Stimulated activated CD8-positive, alpha-beta memory T cell treated with anti-CD3 and anti-CD28 coated beads, Interleukin-15, amount 100 ng/mL, for 48 hours (primary cell): ENCODE measurements at places on chromosomes 12 and 14.

DNA sequence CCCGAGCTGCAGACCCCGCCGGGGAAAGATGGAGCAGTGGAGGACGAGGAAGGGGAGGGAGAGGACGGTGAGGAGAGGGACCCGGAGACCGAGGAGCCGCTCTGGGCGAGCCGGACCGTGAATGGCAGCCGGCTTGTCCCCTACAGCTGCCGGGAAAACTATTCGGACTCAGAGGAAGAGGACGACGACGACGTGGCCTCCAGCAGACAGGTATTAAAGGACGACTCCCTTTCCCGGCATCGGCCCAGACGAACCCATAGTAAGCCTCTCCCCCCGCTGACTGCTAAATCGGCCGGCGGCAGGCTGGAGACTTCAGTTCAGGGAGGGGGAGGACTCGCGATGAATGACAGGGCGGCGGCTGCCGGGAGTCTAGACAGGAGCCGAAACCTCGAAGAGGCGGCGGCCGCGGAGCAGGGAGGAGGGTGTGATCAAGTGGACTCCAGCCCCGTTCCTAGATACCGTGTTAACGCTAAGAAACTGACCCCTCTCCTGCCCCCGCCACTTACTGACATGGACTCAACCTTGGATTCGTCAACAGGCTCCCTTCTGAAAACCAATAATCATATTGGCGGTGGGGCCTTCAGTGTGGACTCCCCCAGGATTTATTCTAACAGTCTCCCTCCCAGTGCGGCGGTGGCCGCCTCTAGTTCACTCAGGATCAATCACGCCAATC is 962 bp downstream of the LEMD3 start:
- peak; percentile 46 for DNase-seq

- no peak for DNase-seq
These were observed 439.9 kb upstream of the RGS6 start for GRCh38 chr14:71492346-71492745.

GRCh38 chr14:24881116-24881893 is 168.6 kb downstream of the STXBP6 start:
- DNase-seq = no peak

GRCh38 chr12:64699504-64700115 is 59.6 kb downstream of the GNS start:
- DNase-seq = no peak

DNA sequence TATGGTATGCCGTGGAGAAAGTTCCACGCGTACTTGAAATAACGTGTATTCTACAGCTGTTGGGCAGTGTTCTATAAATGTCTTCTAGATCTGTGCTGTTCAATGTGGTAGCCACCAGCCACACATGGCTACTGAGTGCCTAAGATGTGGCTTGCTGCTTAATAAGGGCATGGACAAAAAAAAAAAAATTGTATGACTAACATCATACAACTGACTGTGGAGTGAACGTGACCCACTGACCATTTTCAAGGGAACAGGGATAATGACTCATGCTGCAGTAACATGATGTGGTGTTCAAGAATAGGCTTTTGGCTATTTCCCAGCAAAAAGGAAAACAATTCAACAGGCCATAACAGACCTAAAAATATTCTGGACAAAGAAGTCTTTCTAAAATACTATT is 13.0 kb downstream of the ATG14 start:
- no peak for DNase-seq

- peak; percentile 46 for DNase-seq
These were observed 115.2 kb upstream of the PELI2 start for GRCh38 chr14:56002876-56003625.

GRCh38 chr12:27340971-27341370 is 8.3 kb downstream of the BMAL2 start:
- no peak for DNase-seq

DNA sequence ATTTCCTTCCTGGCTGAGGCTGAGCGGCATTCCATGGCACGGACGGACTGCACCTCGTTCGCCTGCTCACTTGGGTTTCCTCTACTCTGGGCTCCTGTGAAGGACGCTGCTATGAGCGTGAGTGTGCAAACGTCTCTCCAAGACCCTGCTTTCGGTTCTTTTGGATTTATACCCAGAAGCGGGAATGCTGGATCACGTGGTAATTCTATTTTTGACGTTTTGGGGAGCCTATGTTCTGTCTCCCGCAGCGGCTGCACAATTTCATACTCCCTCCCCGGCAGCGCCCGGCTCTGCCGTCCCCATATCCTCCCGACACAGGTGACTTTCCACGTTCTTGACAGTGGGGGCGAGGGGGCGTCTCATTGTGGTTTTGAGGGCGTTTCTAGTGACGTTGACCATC is 20.6 kb downstream of the MMP17 start:
- DNase-seq = no peak

- DNase-seq = no peak
These were observed 363.2 kb downstream of the GALC start for GRCh38 chr14:87629788-87630187.

DNA sequence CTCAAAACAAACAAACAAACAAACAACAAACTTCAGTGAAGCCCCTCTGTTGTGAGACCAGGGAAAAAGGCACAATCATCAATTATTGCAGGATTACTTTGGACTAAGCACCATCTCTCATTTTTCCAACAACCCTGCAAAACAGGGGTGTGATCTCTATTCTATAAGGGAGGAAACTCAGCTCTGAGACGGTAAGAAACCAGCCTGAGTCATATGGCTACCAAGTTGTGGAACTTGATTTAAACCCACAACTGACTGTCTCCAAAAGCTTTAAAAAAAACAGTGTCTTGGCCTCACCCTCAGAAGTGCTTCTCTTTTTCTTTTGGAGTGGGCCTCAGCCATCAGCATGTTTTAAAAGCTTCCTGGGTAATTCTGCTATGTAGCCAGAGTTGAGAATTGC is 49.8 kb downstream of the RIN3 start:
- no peak for DNase-seq

DNA sequence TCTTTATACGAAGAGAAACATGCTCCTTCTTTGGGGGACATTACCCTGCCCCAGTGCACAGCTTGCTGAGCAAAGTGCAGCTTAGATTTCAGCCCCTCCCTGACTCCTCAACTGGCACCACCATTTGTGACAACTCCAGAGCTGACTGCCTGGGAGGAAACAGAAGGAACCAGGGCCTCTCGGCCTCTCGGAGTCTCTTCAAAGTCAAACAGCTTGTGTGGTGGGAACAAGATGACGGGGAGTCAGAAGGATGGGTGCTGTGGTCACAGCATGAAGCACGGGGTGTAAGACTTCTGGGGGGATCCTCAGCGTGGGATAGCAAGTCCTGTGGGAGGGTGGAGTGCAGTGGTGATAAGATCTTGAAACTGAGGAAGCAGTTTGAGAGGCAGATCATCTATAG is 123.5 kb upstream of the BCL2L14 start:
- DNase-seq = no peak

- no peak for DNase-seq
These were observed 269.2 kb upstream of the DAAM1 start for GRCh38 chr14:58919217-58919616.

DNA sequence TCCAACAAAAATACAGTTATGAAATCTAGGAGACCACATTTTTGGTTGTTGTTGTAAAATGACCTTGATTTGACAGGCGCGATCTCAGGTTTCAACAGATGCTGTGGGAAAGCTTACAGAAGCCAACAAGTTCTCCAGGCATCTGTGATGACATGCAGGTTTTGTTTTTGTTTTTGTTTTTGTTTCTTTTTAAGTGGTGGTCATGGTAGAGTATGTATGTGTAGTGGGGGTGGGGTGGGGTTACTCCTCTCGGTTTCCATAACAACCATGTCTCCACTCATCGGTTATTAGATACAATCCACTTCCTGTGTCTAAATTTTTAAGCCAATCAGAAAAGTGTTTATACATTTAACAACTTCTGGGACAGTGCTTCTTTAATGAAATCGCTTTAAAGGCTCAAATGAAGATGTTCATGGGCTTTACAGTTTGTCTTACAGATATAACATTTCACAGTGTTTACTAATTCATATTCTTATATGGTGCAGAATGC is 199.9 kb upstream of the FOXN3 start:
- no peak for DNase-seq

DNA sequence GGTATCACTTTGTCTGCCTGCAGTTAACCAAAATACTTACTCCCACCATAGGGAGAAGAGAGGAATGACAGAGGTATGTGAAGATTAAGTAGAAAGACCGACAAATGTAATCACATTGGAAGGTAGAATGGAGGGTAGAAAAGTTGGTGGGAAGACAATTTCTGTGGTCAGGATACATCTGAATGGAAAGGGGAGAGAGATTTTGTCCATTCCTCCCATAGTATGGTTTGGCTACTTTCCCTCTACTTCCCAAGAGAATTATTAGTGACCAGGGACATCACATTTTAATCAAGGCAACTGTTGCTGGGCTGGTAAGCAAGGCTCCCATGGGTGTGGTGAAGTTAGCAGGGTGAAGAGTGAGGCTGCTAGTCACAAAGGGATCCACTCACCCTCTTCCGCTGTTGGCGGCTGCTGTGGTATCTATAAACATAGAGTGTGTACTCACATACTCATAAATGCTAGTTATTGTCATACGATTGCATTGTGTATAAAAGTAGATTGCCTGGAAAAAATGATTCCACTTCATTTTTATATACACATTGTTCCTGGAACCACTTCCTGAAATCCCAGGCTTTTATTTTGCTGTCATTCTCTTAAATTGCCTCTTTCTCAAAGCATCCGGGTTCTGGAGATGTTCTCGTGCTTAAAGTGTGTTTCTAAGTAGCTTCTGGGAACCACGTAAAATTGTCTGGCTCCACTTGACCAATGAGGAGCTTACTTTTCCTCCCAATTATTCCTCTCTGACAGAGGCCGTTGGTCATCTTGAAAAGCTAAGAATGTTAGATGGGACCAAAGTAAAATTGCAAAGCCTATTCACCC is 413.1 kb downstream of the ZFP36L1 start:
- DNase-seq = no peak

GRCh38 chr12:31923063-31923412 is 36.2 kb upstream of the RESF1 start:
- DNase-seq = no peak

GRCh38 chr12:118853634-118854033 is 127.7 kb upstream of the SRRM4 start:
- DNase-seq = no peak

- no peak for DNase-seq
These were observed 27.0 kb downstream of the SLCO1C1 start for GRCh38 chr12:20722142-20722541.

DNA sequence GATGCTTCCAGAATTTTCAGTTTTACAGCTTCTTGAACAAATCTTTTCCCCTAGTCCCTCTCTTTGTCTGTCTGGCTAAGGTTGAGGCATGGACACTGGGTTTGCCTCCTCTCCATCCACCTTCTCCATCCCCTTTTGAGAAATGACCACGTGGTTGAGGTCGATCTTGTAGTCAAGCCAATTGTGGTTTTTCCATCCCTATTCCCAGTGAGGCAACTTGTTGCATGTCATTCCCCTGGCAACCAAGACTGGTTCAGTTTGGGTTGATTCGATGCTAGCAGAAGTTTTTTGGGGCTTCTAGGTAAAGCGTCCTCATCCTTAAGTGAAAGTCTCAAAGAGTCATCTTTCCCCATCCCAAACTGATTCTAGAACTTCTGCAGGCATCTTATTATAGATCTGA is 300.8 kb downstream of the APAF1 start:
- no peak for DNase-seq

- DNase-seq = peak; percentile 81
These were observed at the start of gene FOXN3 for GRCh38 chr14:89417091-89417464. TSS of gene FOXN3 (minus strand) at chr14:89417233. CDS start at chr14:89412476, 4,757 bp downstream.

GRCh38 chr12:96501133-96501761 is 11.9 kb downstream of the CFAP54 start:
- peak; percentile 20 for DNase-seq

DNA sequence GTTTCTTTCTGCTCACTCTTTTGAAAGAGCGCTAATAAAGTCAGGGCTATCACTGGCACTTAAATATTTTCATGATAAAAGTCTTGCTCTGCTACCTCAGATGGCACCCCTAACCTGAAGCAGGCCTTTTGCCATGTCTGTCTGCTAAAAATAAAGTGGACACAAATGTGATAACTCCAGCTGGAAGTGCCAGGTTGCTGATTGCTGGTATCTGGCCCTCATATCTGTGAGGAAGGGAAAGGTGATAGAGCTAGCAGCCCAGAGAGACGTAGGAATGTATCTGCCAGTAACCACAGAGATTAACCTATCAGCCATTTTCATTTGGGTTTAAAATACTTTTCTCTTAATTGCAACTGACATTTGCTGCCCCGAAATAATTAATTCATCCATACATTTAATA is 127.9 kb downstream of the GRIN2B start:
- no peak for DNase-seq

DNA sequence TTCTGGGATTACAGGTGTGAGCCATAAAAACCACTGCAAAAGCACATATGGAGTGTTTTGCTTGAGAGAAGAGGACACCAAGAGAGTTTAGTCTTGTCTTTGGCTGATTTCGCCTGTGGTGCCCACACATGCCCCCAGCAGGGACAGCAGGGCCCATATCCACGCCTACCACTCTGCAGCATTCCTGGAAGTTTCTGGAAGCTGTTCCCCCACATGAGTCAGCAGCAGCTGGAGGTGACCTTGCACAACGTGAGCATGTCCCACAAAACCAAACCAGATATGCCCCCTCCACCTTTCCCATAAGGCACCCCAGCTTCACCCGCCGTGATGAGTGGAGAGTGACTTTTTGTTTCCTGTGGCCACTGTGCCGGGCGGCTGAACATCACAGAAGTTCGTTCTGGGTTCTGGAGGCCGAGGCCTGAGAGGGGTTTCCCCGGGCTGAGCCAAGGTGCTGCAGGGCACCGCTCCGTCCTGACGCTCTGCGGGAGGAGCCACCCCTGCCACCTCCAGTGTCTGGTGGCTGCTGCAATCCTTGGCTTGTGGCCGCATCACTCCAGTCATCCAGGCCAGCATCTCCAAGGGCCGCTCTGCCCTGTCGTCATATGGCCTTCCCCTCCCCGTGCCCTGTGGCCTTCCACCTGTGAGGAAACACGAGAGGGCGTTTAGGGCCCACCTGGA is 4.7 kb downstream of the ASPG start:
- DNase-seq = no peak

GRCh38 chr14:32419429-32419828 is 90.3 kb downstream of the AKAP6 start:
- DNase-seq = no peak

DNA sequence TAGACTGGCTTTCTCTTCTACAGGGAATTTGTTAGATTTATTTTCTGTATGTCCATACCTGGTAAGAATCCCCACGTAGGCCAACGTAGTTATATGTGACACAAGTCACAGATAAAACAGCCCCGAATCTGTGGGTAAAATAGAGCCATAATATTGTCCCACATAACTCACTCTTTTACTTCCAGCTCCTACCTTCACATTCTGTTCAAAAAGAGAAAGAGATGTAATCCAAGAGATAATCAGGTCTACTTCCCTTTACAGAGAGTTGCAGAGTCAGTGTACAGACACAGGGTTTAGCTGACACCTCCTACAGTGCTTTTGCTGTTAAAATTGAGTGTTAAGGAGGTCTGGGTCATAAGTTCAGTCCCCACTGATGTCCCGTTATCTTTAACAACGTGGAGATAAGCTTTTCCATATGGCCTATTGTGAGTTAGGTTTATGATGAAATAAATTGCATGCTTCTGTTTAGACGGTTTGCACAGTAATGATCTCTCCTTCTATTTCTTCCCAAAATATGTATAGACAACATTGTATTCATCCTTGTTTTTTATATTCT is 446.5 kb downstream of the ADAMTS20 start:
- DNase-seq = no peak

GRCh38 chr12:118103601-118104382 is at the start of gene VSIG10:
TSS of gene VSIG10 (minus strand) at chr12:118104011. CDS start at chr12:118103671, 340 bp downstream.
- no peak for DNase-seq
